ENCODE measurements at places on chromosomes 11 and 22.

- DNase-seq: no peak
Measured at GRCh38 chr11:95365348-95365747, 134.3 kb upstream of the SESN3 start.

DNA sequence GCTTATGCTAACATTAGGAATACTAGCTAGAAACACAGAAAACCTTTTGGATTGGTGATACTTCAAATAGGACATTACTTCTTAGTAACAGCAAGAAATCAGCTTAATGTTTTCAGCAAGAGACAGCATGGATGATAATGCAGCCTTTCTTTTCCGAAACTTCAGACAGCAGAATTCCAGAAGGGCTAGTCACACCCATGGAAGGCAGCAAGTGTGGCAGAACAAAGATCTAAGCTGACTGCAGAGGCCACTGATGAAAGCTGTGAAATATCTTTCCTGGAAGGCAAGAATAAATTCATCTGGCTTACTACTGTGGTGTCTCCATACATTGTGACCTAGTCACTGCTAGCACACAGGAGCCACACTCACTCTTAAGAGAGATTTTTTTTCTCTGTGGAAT lies 100.3 kb downstream of the CCDC83 start:
- DNase-seq: no peak

DNA sequence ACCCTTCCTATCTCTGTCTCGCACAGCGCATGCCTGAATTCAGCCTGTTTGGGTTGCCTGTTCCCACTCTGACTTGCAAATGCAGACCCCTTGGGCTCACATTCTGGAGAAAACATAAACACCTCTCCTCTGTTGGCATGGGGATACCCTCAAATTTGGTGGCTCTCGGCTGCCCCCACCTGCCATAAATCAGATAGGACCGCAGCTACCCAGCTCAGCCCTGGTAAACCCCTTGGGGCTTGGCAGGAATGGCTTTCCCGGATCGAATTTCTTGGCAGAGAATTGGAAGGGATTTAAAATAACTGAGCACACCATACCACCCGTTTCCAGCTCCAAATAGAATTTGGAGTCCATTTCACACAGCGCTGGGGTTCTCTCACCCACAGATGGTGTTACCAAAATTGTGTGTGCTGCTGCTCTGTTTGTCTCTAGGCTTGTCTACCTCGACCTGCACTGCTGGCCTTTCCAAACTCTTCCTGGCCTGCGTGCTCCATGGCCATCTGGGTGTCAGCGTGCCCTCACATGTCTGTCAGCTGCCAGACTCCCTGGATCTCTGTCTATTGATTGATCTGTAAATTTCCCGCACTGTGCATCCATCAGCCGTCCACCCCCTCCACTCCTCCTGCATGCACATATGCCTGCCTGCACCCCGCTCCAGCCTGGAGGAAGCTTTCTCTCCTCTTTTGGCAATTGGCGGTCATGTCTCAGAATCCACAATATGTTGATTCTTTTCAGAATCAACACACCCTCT lies 134.0 kb downstream of the NTM start:
- DNase-seq: no peak

DNA sequence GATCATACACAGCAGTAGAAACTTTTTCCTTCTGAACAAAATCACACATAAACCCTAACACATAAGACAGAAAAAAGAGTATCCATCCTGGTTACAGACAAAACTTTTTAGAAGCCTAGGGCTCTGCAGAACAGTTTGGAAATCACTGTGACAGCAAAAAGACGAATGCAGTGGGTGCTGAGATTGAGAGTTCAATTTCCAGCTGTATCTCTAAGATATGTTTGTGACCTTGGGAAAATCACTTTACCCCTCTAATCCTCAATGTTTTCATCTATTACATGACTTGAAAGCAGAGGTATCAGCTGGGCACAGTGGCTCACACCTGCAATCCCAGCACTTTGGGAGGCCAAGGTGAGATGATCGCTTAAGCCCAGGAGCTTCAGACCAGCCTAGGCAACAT lies 128.5 kb downstream of the SIK3 start:
- DNase-seq: no peak

- DNase-seq: peak; percentile 52
Measured at GRCh38 chr11:117705866-117706265, 91.2 kb downstream of the DSCAML1 start.

- DNase-seq: no peak
Measured at GRCh38 chr11:30522536-30523243, 63.5 kb downstream of the MPPED2 start.

DNA sequence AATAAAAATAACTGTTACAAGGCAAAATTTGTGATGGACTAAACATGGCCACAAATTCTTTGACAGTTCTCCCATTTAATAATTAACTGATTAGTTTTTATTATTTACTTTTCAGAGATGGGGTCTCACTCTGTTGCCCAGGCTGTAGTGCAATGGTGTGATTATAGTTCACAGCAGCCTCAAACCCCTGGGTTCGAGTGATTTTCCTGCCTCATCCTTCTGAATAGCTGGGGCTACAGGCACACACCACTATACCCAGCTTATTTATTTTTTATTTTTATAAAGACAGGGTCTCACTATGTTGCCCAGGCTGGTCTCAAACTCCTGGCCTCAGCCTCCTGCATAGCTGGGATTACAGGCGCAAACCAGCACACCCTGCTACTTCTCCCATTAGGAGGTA lies 4.5 kb upstream of the PATL1 start:
- DNase-seq: no peak

- no peak for DNase-seq
Measured at GRCh38 chr11:97745515-97746050, 1275.2 kb upstream of the CNTN5 start.

GRCh38 chr11:70078095-70078780 lies at the start of gene ANO1:
TSS of gene ANO1 (plus strand) at chr11:70078317. CDS start at chr11:70078607, 290 bp downstream.
- no peak for DNase-seq

DNA sequence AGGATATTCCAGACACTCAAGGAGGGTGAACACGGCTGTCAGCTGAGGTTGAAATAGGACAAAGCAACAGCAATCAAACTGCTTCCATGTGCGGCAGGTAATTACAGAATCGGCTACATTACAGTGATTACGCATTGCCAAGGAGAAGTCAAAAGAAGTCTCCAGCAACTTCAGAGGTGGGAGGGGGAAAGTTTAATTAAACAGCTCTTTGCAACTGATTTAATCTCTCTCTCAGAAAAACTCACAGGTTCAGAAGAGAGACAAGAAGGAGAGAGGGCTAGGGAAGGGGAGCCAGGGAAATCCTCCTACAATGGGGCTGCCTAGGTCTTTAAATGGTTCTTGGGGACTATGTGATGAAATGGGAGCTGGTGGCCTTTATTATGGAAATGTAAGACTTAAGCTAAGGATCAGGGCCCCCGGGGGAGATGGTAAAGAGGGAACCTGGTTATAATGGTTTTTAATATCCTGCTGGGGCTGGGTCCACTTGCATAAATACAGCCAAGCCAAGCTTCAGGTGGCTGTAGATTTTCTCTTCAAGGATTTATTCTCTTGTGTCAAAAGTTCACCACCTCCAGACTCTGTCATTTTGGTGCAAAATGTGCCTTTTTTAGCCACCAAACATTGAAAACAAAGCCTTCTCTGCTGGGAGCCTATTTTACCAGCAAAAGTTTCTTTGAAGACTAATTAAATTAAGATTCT lies 354.7 kb upstream of the NARS2 start:
- DNase-seq: no peak

GRCh38 chr11:17479284-17480214 lies 2.9 kb upstream of the ABCC8 start:
- peak; percentile 57 for DNase-seq

- no peak for DNase-seq
Measured at GRCh38 chr22:20571078-20571503, 63.7 kb downstream of the MED15 start.

DNA sequence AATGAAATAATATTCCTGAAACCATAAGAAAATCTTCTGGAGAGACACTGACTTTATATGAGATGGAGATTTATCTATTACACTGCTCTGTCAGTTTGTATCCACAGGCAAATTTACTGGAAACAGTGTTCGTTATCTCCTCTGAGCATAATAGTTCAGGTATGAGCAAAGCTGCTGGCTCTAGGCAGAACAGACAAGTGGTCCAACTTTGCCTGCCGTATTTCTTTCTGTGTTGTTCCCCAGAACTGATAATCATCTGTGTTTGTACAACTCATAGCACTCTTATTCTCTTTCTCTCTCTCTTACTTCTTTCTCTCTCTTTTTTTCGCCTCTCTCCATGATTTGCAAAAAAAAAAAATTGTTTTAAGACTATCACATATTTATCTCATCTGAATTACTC lies 623.8 kb upstream of the CHORDC1 start:
- DNase-seq: no peak

GRCh38 chr22:22903355-22903777 lies 15.8 kb downstream of the IGLL5 start:
- no peak for DNase-seq

DNA sequence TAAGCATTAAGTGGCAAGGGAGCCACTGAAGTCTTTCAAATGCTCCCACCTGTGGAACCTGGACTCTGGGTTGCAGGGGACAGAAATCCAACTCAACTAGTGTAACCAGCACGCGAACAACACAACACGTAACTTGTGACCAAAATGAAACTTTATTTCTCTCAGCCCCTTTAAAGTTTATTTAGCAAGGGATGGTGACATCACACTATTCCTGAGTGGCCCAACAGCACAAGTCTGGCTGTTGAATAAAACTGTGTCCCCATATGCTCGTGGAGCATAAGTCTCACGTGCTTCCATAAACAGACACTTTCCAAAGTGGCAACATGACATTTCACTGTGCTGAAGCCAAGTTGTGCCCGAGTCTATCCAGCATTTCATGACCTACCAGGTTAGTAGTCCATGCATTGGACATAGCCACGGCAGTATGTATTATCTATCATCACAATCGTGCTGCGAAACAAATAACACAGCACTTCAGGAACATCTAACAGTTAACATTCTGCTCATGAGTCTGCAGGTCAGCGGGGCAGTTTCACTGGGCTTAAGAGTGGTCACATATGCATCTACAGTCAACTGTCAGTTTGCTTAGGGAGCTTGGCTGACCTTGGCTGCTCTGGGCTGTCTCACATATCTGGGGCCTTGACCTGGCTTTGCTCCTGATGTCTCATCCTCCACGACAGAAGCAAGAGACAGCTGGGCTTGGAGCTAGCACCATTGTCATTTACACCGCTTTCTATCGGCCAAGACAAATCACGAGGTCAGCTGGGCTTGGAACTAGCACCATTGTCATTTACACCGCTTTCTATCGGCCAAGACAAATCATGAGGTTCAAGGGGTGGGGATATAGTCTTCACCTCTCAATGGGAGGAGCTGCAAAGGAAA lies 35.0 kb upstream of the LMO2 start:
- DNase-seq: no peak

GRCh38 chr11:110720431-110721275 lies 8.4 kb upstream of the ARHGAP20 start:
- DNase-seq: no peak

DNA sequence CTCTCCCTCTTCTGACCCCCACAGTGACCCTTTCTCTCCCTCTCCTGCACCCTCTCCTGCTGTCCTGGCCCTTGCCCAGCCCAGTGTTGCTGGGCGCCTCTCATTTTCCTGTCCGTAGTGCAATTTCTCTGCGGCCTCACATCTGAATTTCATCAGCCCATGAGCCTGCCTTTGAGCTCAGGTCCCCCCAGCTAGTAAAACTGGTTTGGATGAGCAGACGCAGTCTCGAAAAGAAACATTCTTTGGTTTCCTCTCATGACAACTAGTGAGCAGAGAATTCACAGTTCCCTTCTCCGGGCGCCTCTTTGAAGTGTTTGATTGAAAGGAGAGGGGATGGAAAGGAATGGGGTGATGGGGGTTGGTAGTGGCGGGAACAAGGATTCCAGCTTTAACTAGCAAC lies 126.0 kb upstream of the CADM1 start:
- peak; percentile 22 for DNase-seq

DNA sequence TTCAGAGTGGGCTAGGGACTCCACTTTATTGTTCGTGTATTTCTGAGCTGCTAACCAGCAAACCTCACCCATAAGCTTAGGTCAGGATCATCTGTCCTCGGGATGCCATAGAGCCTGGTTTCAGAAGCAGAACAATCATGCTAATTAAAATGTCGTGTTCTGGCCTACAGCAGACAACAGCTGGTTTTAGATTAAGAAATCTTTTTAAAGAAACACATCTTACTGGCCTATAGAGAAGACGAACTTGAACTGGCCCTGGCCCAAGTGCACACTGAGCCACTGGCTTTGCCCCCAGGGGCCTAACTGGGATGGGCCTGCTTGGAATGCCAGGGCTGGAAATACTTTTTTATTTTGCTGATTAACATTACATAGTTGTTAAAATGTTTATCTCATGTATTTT lies 63.2 kb downstream of the ALX4 start:
- no peak for DNase-seq

- DNase-seq: no peak
Measured at GRCh38 chr11:69923641-69924307, 104.6 kb upstream of the FGF3 start.

DNA sequence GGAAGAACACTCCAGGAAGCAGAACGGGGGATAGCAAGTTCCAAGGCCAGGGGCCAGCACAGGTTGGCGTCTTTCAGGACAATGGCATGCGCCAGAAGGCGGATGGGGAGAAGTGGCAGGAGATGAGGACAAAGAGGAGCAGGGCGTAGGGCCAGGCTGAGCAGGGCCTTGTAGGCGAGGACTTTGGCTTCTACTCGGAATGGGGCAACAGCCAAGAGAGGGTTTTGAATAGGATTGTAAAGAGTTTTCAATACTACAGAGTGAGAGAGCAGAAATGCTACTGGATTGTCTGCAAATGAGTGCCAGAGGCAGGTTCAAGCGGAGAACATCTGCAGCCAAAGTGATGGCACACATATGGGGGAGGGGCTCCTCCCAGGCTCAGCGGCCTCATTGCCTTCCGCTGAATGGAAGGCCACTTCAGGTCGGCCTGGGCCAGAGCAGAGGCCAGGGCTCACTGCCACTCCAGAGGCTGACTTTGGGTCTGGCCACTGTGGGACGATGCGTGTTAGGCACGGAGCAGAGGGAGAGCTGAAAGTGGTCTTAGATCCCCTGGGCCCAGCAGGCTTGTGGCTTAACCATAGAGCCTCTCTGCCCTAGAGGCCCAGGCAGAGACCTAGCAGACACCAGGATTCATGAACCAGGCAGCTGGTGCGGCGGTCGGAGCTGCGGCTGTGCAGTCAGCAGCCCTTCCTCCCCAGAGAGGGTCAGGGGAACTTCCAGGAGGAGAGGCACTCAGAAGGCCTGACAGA lies 118.2 kb downstream of the DSCAML1 start:
- DNase-seq: no peak

GRCh38 chr11:10274726-10275125 lies 19.3 kb downstream of the SBF2 start:
- no peak for DNase-seq

DNA sequence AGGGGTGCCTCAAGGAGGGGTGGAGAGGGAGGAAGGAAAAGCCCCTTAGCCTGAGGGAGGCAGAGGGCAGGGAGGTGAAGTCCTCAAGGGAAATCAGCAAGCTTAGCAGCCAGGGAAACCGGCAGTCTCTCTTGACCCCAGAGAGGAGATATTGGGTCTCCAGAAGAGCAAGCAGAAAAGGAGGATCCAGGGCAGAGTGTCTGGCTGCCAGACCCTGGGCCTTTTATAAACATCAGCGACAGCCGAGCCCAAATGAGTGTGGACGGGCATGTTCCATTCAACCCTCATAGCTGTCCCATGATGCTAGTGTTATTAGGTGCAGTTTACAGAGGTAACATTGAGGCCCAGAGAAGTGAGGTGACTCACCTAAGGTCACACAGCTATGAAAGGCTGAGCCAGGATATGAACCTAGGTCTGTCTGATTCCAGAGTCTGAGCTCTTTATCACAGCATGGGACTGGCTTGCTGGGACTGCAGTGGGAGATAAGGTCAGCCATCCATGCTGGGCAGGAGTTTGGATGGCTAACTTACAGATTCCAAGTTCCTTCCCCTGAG lies 9.3 kb downstream of the PRDM11 start:
- DNase-seq: no peak

GRCh38 chr11:17014833-17015626 lies 816 bp upstream of the PLEKHA7 start:
- DNase-seq: peak; percentile 15

Measured in NCI-H510A treated with DMSO at 0.1 percent for 48 hours (cell line).